ENCODE measurements at places on chromosomes 11 and 22.
A peak's percentile ranks its signal among the peaks of the same experiment; 100 is the strongest.

GRCh38 chr11:48170241-48171233 is 46.1 kb upstream of the OR4B1 start:
- no peak for DNase-seq

GRCh38 chr11:70142221-70142875 is 60.7 kb upstream of the FADD start:
- DNase-seq, result no peak

DNA sequence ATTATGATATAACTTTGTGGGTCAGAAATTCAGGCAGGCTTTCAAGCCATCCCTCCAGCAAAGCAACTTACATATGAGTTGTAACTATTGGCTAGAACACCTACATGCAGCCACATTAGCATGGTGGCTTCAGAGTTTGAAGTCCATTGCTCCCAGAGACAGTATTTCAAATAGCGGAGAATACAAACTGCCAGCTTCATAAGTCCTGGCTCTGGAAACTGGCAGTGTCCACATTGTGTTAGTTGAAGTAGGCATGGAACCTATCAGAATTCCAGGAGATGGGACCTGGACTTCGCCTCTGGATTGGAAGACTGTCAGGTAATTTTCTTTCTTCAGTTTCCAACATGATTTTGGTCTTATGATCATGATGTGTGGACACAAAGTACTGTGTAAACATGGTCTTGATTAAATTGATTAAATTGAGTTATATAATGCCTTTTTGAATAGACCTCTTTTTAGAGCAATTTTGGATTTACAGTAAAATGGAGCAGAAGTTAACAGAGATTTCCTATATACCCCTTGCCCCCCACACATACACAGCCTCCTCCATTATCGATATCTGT is 209.9 kb upstream of the NAV2 start:
- DNase-seq, result no peak

DNA sequence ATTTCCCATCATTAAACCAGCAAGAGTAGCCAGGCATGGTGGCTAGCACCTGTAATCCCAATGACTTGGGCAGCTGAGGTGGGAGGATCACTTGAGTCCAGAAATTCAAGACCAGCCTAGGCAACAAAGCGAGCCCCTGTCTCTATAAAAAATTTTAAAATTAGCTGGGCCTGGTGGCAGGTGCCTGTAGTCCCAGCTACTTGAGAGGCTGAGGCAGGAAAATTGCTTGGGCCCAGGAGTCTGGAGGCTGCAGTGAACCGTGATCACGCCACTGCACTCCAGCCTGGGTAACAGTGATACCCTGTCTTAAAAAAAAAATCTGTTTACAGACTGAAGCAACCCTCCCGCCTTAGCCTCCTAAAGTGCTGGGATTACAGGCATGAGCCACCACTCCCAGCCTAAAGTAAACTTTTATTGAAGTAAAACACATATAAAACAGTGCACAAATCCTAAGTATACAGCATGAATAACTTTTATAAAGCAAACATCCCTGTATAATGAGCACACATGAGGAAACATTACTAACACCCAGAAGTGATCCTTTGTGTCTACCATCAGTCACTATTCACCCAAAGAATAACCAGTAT is 12.6 kb downstream of the UCP3 start:
- no peak for DNase-seq

- no peak for DNase-seq
These were observed 816.4 kb upstream of the ANO3 start for GRCh38 chr11:25515576-25515975.

DNA sequence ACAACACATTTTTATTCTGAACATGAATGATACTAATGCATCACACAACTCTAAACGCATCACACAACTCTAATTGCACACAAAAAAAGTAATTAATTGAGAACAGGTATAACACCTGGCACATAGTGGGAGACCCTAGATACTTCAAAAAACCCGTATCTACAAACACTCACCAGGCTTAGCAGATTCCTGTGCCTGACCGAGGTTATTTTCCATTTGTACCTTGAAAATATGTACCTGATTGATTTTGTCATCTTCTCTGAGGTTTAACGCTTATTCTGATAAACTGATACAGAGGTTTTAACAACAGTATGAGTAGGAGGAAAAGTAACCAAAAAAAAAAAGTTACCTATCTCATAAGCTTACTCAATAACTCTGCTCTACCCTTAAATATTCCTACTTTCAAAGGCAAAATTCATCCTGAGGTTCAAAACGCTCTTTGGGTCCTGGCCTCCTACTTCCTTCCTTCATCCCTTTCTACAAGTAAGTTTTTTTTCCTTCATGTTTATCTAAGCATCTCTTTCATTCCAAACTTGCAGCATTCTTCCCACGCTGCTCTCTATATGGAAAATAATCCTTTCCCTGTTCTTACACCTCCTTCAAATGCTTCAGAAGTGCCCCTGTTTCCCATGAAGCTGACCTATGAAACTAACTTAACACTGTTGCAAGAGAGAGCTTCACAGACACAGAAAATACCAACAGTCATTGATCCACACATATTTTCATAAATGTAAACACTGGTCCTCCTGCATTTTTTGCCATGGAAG is 73.3 kb downstream of the ETS1 start:
- no peak for DNase-seq

GRCh38 chr22:44089717-44090570 is 65.8 kb downstream of the PARVB start:
- DNase-seq, result no peak

DNA sequence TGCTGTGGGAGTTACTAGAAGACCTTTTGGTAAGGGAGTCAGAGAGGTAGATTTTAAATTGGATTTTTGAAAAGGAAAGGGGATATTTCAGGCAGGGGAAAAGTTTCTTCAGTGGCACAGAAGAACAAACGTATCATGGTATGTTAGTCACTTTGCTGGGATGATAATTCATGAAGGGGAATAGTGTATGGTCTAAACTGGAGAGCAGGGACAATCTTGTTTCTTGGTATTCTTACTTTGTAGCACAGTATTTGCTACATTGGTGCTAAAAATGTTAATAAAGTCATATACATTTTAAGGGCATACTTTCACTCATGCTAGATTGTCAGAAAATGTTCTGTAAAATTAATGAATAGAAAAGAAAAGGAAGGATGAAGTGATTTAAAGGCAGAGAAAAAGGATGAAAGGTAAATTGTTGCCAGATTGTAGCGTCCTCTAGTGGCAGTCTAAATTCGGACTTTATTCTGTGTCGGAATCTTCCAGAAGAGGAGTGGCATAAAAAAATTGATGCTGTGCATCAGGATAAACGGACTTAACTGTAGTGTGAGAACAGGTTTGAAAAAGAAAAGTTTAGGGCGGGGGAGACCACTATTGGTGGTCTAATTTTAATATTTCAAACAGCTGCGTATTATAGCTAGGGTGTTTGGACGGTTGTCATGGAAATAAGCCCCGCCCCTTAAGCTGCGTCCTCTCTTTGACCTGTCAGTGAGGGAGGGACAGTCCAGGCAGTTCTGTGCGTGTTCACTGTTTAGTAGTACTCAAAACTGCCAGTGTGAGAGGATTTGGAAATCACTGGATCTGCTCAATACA is at the start of gene BCO2:
Gene BCO2 (plus strand): TSS at position 724 of the 810 bp plus-strand sequence. CDS start 90 bp downstream, outside the sequence.
- DNase-seq, result peak; percentile 84

DNA sequence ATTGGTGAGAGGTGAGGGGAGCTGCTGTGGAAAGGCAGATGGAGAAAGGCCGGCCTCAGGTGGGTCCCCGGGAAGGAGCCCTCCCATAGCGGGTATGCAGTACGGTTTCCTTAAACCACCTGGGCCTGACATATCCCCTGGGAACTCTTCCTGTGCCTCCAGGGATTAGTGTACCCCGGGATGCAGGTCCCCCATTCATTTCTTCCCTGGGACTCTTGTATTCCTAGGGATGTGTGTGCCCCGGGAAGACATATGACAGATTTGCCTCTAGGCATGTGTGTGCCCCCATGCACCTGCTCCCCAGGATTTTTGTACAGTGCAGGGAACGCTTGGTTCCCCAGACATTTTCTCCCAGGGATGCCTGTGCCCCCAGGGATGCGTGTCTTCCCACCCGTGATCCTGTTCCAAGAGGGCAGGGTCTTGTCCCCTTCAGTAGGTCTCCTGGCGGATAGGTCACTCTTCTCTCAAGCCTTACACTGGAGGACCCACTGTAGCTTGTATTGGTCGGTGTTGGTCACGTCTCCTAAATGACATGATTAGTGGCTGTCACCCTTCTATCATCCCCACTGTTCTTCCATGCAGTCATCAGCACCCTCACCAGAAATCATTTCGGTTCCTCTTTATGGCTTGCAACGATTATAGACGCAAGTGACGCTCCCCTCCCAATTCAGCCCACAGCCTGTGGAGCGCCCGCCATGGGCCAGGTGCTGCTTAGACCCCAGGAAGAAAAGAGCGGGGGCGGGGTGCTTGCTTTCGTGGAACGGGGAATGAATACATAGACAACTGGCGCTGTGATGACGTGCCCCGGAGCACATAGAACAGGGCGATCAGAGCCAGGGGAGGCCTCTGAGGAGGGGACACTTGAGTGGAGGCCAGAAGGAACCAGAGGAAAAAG is 1.3 kb downstream of the PARVB start:
- DNase-seq, result no peak

DNA sequence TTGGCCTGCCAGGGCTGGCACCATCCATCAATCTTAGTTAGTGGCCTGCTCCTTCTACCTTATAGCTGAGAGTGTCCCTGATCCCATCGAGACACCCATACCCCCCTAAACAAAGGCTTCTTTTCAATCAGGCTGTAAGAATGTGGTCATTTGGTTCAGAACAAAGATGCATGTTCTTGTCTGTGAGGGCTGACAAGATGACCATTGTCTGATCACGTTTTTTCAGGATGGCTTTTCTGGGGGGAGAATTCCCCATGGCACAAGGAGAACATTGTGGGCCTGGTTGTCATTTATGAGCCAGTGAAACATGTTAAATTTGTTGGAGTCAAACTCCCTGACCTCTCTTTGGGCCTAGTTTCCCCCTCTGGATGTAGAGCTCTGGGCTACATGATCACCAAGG is 160.4 kb downstream of the INSC start:
- DNase-seq, result peak; percentile 46

DNA sequence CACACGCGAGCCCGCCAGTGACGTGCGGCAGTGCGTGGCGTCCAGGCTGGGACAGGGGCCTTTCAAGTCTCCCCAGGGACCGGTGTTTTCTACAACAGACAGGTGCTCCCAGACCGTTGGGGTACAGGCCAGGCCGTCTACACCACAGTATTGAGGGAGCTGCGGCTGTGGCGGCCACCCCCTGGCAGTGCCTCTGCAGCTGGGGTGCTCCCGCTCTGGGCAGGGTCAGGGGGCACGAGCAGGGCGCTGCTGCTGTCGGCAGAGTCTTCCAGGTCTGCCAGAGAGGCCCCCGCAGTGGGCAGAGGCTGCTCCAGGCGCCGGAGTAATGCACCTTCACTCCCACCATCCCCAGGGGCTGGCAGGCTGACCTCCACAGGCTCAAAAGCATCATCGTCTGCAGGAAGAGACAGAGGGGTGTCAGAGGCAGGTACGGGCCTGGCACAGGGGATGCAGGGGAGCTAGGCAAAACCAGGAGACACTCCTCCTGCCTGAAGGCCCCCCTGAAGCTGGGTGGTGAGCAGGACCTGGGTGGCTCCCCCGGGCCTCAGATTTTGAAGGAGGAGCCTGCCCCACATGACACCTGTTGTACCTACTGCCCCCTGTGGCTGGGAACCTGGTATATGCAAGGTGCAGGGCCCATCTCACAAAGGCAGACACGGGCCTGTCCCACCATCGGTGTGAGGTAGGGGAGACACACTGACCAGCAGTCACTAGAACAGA is 83.3 kb downstream of the DGCR2 start:
- DNase-seq, result no peak

DNA sequence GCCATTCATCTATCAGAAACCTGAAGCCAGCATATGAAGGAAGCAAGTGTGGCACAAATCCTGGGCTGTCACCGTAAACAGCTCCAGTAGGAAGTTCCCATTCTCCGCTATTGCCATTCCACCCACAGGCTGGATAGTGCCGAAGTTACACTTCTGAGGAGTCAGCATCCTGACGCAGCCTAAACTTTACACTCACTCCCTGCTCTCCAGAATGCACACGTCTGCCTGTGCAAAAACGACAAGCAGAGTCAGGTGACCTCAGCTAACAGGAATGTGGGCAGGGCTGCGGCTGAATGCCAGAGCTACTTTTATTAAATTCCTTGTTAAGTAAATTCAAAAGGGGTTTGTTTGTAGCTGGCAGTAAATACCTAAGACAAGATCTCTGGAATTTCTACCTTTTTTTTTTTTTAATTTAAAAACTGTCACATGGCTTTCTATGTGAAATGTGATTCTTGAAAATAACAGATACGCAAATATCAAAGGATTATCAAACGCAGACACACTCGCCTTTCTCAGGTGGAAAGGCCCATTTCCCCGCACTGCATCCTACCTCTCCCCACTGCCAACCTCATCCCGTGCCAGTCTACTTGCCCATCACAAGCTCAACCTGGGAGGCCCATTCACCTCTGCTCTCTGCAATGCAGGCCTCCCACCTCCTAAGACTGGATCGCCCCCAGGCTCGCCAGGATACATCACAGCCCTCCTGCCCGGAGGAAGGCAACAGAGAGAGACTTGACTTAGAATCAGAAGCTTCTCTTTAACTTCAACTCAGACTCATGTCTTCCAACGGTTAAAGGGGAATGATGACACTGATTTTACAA is 33.5 kb downstream of the NFRKB start:
- DNase-seq, result peak; percentile 13

DNA sequence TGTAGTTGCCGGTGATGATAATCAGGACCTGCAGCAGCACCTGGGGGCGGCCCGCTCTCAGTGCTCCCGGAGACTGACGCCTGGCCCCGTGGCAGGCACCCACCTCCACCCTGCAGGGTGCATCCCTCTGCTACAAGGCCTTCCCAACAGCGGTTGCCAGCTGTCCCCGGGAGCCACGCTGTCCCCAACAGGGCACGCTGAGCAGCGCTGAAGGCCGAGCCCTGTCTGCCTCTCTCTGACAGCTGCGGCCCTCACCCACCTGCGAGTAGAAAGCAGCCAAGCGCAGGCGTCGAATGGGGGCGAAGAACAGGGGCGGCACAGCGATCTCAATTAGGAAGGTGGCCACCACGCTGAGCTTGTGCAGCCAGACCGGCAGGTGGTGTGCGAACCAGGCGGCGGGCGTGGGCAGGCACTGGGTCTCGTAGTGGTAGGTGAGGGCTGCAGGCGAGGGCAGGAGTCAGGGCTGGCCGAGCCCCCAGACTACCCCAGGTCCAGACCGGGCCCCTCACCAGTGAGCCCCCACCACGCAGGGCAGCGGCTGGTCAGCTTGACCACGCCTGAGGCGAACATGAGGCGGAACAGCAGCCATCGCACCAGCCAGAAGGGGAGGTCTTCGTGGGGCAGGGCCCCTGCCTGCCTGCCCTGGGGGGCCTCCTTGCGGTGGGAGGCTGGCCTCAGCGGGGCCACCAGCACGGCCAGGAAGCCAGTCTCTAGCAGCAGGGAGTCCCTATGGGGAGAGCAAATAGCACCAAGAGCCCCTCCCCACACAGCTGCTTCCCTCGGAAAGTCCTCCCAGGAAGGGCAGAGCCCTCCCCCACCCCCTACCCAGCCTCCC is 1.5 kb downstream of the LMF2 start:
- DNase-seq, result no peak

- no peak for DNase-seq
These were observed at the start of gene MS4A8 for GRCh38 chr11:60699284-60699691. TSS of gene MS4A8 (plus strand) at chr11:60699612. CDS start at chr11:60700861, 1,249 bp downstream.

- DNase-seq, result no peak
These were observed 61.5 kb upstream of the GRK2 start for GRCh38 chr11:67204822-67205221.

GRCh38 chr22:39277142-39277607 is 32.4 kb upstream of the PDGFB start:
- no peak for DNase-seq
